NCI-H1105 treated with DMSO at 0.1 percent for 48 hours (cell line): ENCODE measurements at places on chromosomes 6 and 20.

DNA sequence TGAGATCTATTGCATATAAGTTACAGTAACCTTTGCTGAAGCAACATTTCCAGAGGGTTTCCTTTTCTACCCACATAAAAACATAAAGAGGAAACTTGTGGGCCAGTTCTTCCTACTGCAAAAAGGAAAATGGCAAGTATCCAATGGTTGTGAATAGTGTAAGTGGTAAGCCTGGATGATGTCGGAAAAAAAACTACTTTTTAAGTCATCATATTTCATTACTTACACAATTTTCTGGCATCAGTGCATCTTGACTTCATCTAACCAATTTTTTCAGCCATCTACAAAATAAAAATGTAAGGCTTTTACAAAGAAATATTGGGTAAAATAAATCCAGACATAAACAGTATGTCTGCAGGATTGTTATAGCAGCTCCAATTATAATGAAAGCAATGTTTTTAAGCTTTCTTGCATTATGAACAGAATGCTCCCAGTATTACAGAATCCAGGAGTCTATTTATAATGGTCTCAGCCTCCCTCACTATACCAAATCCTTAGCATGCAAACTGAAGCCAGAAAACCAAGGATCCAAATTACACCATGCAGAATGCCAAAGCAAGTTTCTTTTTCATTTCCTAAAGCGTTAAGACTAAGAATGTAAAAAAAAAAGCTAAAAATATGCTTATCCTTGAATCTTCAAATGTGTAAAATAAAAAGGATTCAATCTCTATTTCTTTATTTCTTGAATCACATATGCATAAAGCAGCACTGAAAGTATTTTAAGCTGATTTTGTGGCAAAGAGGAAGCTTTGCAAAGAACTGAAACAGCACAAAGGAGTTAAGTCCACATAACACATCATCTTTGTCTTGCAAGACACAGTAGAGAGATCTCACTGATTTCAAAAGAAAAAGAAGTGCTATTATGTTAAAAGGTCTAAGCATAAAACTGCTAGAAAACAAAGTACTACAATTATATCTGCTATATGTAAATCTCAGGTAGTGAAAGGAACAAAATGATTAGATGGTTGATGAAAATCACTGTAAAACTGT lies 126.8 kb upstream of the HMGCLL1 start:
- DNase-seq, result no peak

- DNase-seq, result no peak
Measured at GRCh38 chr20:5663396-5663795, 86.8 kb upstream of the SHLD1 start.

GRCh38 chr20:20946122-20946759 lies 159.9 kb downstream of the LINC00237 start:
- DNase-seq, result no peak

- peak; percentile 81 for DNase-seq
Measured at GRCh38 chr6:22036275-22036674, 260.6 kb downstream of the PRL start.

GRCh38 chr6:31065556-31065955 lies 46.8 kb downstream of the C6orf15 start:
- no peak for DNase-seq

DNA sequence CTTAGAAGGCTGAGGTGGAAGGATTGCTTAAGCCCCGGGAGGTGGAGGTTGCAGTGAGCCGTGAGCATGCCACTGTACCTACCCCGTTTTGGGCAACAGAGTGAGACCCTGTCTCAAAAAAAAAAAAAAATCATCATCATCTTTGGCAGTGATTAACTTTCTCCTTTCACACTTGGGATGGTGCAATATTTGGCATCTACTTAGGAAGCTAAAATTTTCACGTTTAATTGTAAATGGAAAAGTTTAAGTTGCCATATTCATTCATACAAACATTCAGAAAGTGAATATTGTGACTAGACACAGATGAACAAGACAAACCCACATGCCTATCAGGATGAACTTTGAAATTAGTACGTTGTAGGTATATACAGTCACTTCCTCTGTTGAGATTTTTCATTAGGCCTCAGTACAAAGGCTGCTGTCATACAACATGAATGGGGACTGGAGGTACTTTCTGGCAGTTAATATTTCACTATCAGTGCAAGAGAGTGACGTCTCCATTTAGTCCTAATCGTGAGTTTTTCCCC lies 10.3 kb downstream of the TOP1 start:
- DNase-seq, result no peak

GRCh38 chr6:53544217-53544469 lies 758 bp downstream of the GCLC start:
- no peak for DNase-seq

DNA sequence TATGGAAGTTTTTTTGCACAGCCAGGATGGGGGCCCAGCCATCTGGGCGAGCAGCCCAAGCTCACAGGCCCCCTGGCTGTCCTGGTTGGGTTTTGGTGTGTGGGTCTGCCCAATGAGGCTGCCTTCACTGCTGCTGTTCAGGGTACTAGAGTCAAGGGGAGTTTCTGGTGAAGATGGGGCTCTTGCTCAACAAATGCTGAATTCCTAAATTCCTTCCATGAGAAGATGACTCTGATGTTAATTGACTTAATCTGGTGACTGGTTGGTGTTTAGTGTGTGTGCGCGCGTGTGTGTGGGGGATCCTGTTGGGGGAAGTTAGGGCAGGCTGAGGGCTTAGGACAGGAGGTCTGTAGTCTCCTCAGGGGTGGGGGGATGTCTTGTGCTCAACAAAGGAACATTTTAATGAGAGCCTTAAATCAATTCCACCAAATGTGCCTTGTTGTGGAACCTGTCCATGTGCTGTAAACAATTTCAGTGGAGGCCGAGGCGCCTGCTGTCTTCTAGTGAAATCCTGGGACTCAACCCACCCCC lies 1.9 kb downstream of the PTK7 start:
- DNase-seq, result no peak

- DNase-seq, result no peak
Measured at GRCh38 chr6:114521926-114522325, 179.1 kb upstream of the HS3ST5 start.

DNA sequence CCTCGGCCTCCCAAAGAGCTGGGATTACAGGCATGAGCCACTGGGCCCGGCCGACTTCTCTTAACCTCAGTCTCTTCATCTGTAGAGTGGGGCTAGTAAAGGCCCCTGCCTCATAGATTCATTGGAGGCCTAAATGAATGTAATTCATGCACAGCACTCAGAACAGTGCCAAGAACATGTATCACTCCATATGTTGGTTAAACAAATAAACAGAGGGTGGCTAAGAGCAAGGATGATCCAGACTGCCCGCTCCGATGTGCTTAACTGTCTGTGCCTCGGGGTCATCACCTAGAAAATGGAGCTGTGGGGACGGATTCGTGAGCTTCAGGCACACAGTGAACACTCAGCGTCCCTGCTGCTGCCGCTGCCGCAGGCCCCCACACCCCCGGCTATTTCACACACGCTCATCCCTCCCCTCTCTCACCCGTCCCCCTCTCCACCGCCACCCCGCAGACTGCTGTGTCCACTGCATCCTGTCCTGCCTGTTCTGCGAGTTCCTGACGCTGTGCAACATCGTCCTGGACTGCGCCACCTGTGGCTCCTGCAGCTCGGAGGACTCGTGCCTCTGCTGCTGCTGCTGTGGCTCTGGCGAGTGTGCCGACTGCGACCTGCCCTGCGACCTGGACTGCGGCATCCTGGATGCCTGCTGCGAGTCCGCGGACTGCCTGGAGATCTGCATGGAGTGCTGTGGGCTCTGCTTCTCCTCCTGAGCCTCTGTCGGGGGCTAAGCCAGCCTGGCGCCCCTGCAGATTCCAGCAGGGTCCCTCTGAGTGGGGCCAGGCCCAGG lies 14.8 kb downstream of the MDFI start:
- no peak for DNase-seq

DNA sequence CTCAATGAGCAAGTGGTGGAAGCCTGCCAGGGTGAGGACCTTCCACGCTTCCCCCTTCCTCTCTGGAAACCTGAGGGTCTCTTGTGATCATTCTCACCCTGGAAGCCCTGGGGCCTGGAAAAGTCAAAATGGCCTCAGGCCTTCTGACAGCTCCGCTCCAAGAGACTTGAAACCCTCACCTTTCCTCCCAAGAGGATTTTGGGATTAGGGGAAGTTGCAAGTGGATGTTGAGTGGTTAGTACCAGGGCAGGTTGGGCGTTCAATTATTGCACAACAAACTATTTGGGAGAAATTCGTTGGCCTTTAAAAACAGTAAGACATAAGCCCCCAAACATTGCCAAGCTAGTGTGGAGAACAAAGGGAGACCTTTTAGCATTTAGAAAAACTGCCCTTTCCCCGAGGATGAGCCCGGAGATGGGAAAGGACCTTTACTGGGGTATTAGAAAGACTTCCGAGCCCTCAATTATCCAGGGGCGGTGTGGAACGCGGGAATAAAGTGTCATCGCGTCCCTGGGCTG lies 4.7 kb downstream of the NKX2-2 start:
- no peak for DNase-seq

- peak; percentile 17 for DNase-seq
Measured at GRCh38 chr6:105835373-105835772, 250.8 kb upstream of the PRDM1 start.

GRCh38 chr6:53055873-53056272 lies 9.3 kb upstream of the FBXO9 start:
- DNase-seq, result no peak

GRCh38 chr6:7484666-7485065 lies 56.8 kb upstream of the DSP start:
- DNase-seq, result no peak

DNA sequence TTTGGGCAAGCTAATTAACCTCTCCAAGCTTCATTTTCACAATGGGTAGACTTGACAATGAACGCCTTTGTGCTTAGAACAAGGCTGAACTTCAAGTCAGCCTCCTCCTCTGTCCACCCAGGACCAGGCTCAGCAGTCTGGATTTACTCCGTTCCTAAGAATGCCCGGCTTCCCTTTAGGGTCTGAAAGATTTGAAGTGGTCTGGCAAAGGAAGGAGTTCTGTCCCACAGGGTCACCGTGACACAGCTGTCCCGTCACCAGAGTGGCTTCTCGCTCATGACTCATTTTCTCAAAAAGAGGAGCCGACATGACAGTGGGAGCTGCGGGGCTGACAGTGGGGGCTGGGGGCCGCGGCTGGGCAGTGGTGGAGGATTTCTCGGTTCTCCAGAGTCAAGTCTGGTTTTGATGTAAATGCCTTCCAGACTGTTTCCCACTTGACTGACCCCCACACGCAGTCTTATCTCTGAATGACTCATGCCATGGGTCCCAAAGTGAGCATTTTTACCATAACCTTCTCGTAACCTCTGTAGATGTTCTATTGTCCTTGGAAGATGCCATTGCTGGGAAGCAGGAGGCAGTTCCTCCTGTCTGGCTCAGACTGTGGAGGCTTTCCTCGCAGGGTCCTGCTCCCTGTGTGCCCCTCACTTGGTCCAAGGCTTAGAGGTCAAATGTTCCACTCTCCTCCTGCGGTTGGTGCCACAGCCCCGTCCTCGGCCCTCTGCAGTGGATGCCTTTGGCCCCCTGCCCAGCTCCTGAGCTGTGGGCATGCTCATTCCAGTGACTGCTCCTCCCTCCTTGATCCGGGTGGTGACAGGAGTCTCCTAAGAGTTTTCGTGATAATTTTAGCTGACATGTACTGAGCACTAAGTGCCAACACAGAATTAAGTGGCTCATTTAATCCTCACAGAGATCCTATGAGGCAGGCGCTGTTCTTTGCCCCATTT lies 253.1 kb downstream of the FNDC1 start:
- DNase-seq, result no peak

GRCh38 chr6:167130712-167131684 lies 8.1 kb downstream of the CCR6 start:
- peak; percentile 37 for DNase-seq

DNA sequence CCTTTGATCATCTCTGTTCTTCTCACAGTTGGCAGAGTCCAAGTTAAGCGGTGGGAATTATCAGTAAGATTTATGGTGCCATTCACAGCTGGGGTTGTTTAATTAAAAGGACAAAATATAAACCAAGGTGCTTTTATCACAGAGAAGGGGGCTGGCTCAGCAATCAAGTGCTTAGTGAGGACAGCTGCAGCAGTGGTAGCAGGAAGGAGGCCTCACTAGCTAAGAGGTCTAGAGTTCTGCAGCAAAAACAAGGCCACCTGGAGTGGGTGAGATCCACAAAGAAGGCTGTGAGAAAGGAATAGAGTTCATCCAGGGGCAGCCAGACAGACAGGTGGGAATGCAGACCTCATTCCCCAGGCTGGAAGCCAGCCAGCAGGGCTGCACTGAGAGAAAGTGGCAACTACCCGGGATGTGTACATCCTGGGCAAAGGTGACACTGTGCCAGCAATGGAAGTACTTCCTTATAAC lies 37.1 kb downstream of the PIGU start:
- DNase-seq, result peak; percentile 98

- no peak for DNase-seq
Measured at GRCh38 chr6:126784161-126784790, 334.2 kb upstream of the RSPO3 start.

- no peak for DNase-seq
Measured at GRCh38 chr20:10221021-10221420, 2.4 kb downstream of the SNAP25 start.

GRCh38 chr20:35307666-35308653 lies 15.7 kb upstream of the FAM83C start:
- DNase-seq, result peak; percentile 94

DNA sequence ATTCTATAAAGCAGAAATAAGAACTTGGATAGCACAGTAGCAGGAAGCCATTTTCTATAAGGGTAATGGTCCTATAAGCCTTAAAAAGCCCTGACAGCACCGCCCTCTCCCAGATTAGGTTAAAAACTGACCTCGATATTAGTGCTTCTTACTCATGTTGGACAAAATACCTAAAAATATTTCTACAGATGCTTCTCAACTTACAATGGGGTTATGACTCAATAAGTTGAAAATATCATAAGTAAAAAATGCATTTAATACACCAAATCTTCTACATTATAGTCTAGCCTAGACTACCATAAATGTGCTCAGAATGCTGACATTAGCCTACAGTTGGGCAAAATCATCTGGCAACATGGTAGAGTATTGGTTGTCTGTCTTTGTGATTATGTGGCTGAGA lies 70.3 kb downstream of the SESN1 start:
- no peak for DNase-seq

DNA sequence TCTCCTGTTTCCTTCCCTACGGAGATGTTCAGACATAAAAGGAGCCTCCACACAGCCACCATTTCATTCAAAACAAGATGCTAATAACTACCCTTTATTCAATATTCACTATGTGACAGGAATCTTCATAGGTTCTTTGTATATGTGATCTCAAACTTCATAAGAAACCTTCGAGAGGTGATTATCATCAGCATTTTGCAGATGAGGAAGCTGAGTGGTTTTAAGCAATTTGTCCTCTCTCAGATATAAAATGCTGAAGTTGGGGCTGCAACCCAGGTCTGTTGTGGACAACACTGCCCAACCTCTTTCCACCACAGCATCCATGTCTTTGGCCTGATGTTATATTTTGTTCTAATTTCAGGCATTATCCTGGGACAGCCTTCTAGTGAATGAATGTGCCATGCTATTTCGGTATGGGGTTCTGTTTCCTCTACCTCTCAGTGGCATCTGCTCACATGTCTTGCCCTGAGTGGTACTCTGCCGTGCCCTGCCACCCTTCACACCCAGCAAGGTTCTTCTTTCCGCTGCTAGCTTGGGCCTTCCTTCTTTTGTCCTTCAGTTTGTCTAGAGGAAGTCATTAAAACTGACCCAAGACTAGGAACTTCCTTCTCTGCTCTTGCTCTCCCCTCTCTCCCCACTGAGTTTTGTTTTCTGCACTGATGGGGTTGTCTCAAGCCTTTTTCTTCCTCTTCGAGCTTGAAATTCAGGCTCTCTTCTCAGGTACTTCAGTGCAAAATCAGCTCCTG lies 300.9 kb upstream of the PRDM1 start:
- no peak for DNase-seq
